SW480 (cell line): ENCODE measurements at places on chromosomes 5 and 9.

GRCh38 chr9:136329211-136329627 is 1.9 kb downstream of the GPSM1 start:
- no peak for DNase-seq

DNA sequence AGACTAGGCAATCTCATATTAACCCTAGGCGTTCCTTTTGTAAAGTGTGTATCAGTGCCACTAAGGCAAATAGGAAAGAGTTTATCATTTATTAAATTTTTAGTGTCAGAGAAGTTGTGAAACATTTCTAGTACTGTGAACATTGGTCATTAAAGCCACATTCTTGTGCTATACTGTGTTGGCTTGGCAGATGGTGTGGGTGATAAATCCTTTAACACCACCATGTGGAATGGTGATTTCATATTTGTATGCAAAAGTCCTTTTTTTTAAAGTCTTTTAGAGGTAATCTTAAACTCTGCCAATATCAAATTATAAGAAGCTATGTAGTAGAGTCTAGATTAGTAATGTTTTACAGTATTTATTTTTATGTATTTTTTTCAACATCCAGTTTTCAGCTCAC is 18.1 kb downstream of the SLC12A2 start:
- no peak for DNase-seq

DNA sequence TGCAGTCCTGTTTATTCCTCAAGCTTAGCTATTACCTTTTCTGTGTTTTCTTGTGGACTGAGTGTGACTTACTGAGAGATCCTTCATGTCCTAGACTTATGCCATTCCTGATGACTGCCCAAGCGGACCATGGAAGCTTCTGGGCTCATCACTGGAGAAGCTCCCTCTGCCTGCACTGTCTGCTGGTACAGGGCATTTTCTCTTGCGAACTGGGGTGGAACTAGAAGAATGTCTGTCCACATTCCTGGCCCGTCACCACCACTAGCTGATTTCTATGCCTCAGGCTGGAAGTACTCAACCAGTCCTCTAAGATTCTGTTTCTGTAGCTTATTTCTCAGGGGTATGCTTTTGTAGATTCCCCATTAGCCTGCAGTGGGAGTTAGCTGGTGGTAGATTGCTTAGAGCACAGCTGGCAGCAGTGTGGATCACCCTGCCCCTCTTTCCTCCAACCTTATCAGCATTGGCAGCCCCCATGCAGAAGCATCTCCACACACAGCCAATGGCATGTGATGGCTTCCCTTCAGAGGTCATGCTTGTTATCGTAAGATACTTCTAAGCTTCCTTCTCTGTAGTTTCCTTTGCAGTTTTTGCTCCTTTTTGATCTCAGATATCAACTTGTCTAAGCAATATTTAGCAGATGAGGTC is 12.4 kb downstream of the SLC36A1 start:
- DNase-seq = no peak

DNA sequence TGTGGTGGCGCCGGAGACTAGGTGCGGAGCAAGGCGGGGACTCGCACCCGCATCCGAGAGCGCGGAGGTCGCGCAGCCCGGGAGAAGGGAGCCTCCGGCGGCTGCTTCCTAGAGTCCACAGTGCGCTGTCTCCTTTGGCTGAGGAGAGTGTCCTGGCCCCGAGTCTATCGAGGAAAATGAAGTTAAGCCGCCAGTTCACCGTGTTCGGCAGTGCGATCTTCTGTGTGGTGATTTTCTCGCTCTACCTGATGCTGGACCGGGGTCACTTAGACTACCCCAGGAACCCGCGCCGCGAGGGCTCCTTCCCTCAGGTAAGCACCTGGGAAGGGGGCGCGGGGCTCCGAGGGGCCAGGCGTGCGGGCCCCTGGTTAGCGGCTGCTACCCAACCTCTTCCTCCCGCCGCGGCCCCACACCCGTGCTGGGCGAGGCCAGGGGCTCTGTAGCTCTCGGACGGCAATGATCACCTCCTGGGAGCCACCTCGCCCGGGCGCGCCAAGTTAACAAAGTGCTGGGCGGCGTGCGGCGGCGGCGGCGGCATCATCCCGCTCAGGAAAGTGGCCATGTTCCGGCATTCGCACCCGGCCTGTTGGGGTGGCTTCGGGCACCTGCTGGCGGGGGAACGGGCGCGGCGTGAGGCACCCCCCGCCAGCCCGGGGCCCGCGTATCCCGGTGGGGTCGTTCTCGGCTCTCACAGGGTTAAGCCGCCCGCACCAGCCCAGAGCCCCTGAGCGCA is 681 bp downstream of the MAN2A1 start:
- DNase-seq = peak; percentile 62

GRCh38 chr9:114588651-114589526 is 1.3 kb downstream of the ATP6V1G1 start:
- no peak for DNase-seq

DNA sequence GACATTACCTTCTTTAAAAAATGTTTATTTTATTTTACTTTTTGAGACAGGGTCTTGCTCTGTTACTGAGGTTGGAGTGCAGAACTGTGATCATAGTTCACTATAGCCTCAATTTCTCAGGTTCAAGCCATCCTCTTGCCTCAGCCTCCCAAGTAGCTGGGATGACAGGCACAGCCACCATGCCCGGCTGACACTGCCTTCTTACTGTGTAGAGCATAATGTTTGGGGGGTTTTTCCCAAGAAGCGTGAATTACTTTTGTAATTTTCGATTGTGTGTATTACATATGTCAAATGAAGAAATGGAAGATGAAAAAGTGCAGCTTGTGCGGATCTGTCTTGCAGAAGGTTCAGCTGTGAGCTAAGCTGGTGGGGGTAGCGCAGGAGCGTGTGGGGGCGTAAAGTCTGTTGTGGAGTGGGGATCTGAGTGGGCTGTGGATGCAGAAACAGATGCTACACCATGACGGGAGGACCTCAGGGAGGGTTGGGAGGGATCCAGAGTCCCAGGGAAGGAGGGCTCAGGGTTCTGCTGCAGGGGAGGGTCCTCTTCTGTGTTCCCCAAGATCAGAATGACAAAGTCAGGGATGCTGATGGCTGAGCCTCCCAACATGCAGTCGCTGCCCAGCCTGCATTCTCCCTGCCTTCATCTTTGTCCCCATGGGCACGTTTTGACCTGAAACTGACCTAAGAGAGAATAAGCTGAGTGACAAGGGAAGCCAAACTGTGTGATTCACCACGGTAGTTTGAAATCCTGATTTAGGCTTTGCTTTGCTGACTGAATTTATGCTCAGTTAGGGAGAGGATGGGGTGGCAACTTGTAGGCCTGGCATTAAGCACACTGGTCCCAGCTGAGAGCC is 6.8 kb upstream of the ANKRD33B start:
- DNase-seq = no peak

DNA sequence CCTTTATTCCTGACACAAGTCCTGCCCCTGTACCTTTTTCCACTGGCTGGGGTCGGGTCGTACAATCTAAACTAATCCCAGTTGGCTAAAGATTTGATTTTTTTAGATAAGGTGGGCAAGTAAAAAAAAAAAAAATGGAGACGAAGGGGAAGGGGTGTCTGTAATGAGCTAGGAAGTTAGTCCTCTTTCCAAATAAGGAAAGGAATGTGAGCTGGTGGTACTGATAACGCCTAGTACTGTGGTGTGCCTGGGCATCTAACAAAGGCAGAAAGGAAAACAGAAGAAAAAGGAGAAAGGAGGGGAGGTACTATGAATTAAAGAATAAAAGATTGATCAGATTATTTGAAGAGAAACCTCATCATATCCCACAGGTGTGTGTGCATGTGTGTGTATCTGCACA is 21.3 kb downstream of the PRDM9 start:
- DNase-seq = no peak

GRCh38 chr9:91907484-91908292 is 42.3 kb downstream of the ROR2 start:
- DNase-seq = no peak

DNA sequence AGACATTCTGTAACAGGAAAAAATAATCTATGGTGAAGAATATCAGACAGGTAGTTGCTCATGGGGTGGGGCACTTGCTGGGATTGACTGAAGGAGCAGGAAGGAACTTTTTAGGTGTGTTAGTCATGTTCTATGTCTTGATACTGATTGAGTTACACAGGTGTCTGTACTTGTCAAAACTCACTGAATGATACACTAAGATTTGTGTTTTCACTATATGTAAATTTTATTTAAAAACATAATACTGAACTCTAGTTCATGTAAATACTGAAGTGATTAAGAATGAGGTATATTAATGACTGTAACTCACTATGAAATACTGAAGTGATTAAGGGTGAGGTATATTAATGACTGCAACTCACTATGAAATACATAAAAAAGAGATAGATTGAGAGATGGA is 28.5 kb downstream of the IL6ST start:
- DNase-seq = no peak

- no peak for DNase-seq
These were observed 153.3 kb downstream of the ESM1 start for GRCh38 chr5:54832045-54832444.

- DNase-seq = no peak
These were observed 253.4 kb upstream of the SLC24A2 start for GRCh38 chr9:20042128-20042711.

DNA sequence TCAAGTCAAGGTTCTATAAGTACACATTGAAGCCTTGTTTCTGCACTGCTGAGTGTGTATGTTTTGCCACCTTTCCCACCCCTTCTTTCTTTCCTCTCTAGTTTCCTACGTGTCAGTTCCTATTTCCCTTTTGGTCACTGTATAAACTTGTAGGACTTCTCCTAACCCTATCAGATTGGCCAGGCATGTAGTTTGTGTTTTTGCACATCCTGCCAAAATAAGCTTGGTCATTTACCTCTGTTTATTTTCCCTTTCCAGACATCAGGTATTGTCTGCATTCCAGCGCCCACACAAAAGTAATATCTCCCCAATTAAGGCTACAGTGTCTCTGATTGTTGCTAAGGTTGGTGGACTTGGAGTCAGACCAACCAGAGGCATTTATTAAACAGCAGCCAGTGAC is 252.9 kb upstream of the MPDZ start:
- DNase-seq = no peak

GRCh38 chr5:20360263-20360662 is 372.3 kb upstream of the CDH18 start:
- DNase-seq = no peak

DNA sequence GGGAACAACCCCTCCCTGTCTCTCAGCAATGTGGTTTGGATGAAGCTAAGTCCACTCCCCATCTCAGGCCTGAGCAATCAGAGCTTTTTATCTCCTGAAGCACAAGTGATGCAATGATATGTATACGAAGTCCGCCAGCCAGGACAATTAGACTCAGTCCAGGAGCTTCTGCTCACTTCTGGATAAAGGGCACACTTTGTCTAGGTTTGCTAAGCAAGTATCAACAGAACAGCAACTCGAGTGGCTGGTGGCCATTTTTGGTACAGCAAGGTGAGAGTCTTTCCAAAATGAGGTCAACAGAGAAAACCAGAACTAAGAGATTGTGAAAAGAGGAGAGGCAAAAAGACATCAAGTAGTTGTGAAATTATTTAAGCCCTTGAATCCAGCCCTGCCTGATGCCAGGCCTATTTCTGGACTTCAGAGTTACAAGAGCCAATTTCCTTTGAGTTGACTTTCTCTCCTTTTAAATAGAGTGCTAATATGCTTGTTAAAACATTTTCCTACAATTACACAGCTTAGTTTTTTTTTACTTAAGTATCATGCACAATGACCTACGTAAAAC is 8.2 kb downstream of the NDUFA8 start:
- no peak for DNase-seq

DNA sequence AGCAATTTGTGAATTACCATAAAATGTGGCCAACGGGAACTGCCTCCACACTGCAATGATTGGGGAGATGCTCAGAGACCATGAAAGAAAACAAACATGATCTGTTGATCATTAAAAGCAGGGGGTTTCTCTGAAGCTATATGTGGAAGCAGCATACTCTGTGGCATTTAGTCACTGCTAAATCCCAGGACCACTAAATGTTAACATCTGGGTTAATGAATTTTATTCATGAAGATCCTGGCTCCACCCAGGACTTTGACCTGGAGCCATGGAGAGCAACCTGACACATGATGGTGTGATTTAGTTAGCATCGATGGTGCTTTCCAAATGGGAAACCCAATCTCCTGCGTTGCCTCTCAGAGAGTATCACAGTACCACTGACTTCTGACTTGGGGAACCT is 497.8 kb downstream of the AGTPBP1 start:
- DNase-seq = no peak

GRCh38 chr5:72988769-72989168 is 32.9 kb downstream of the FCHO2 start:
- DNase-seq = no peak

DNA sequence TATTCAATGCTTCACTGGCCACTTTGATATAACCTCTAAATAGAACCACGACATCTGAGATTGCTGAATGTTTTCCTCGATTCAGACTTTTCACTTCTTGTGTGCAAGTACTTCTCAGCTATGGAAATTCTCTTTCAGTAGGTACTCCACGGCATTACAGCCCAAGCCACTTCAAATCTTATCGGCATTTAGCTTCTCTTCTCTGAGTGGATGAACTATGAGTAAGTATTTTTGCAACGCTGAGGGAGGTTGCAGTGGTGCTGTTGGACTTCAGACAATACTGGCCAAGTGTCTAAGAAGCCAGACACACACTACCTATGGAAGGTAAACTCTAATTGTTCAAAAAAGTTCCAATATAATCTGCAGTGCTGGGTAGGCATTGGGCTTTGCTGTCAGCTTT is 60.1 kb downstream of the FBN2 start:
- no peak for DNase-seq

DNA sequence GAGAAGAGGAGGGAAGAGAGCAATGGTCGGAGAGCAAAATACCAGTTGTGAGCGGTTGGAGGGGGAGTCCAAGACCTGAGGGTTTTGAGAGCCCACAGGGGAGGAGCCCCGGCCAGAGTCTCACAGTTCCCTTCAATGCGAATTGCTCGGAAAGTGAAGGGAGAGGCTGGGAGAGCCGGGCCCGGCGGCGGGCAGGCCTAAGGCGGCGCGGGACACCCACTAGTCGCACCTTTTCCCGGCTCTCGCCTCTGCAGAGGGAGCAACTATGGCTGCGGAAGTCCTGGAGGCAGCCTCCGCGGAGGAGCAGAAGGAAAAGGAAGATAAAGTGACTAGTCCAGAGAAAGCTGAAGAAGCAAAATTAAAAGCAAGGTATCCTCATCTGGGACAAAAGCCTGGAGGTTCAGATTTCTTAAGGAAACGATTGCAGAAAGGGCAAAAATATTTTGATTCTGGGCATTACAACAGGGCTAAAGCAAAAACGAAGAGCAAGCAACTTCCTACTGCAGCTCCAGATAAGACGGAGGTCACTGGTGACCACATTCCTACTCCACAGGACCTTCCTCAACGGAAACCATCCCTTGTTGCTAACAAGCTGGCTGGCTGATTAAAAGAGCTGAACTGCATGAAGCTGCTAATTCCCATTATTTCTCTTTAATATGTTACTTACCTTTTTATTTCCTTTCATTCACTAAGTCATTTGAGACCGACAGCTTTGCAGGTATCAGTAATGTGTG is 6.5 kb upstream of the BTNL3 start:
- no peak for DNase-seq

GRCh38 chr5:160903076-160903475 is 51.1 kb upstream of the ATP10B start:
- DNase-seq = no peak
